ENCODE measurements at places on chromosomes 16 and 17.

- DNase-seq, result no peak
Observed at GRCh38 chr17:74641224-74641957, 17.9 kb upstream of the CD300E start.

GRCh38 chr17:76997981-76998531 is 129.9 kb downstream of the MGAT5B start:
- no peak for DNase-seq

GRCh38 chr17:8922928-8923327 is 42.6 kb downstream of the PIK3R5 start:
- DNase-seq, result no peak

GRCh38 chr17:41367426-41368075 is 2.1 kb downstream of the KRT33B start:
- DNase-seq, result peak; percentile 93

- DNase-seq, result no peak
Observed at GRCh38 chr17:1785930-1786329, 24.1 kb downstream of the SERPINF1 start.

- DNase-seq, result no peak
Observed at GRCh38 chr17:82226809-82227628, 1.8 kb upstream of the SLC16A3 start.

DNA sequence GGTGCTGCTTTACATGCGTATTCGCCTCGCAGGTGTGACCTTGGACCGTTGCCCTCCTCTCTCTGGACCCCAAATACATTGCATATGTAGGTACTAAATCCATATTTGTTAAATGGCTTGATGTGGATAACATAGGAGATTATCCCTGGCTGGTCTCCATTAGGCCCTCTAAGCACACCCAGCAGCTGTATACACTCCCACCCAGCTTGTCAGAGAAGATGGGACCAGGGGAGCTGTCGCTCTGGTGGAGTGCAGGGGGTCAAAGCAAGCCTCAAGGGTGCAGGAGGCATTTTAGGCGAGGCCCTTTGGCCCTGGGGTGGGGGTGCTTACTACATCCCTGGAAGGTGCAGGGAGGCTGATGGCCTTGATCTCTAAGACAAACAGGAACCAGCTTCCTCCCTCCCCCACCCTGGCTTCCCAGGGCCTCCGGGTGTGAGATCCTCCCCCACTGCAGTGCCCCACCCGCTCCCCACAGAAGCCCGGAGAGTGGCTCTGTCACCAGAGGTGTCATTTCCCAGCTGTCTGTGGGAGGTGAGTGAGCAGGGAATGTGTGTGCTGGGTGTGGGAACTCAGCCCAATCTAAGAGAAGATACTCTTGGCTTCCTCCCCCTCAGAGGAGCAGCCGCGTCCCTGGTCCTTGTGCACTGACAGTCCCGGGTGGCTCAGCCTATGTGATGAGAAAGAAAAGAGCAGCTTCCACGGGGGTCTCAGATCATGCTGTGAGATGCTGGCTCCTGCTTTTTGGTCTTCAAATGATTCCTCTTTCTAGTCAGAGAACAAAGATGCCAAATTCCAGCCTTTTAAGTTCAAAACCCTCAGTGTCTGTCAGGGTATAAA is 1.4 kb upstream of the VAMP2 start:
- peak; percentile 59 for DNase-seq

GRCh38 chr16:85279825-85280545 is 167.7 kb upstream of the CIBAR2 start:
- no peak for DNase-seq

DNA sequence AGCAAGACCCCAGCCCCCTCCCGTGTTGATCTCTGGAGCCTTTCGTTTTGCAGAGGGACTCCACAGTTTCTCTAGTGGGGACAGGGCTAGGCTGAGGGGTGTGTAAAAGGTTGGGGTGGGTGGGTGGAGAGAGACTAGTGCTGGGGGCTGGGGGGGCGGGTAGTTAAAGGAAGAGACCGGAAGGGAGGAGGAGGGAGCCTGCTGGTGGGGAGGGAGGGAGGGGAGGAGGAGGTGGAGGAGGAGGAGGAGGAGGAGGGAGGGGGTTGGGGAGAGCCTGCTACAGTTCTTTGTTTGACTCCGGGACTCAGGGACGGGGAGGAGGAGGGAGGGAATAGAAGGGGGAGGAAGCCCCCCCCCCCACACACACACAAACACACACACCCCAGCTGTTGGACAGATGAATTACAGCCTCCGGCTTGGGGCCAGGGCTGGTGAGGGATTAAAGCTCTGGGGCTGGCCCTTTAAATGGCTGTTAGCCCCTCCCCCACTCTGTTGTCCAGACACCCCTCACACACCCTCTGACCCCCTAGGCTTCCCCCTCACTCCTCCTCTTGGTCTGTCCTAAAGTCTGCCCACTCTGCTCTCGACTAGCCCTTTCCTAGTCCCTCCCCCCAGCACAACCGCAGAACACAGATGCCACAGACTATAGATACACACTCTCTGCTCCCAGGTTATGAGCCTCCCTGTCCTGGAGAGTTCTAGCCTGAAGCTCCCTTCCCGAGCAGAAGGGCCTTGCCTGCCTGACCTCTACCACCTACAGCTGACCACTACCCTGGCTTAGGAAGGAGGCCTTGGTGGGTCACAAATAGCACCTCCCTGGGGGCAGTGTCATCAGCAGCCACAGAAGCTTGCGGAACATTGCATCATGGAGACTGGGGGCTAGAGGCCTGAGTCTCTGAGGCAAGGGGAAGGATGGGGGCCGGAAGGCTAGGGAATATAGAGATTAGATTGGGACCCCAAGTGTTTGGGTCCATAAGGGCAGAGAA is 4.4 kb downstream of the KDM6B start:
- DNase-seq, result peak; percentile 57

DNA sequence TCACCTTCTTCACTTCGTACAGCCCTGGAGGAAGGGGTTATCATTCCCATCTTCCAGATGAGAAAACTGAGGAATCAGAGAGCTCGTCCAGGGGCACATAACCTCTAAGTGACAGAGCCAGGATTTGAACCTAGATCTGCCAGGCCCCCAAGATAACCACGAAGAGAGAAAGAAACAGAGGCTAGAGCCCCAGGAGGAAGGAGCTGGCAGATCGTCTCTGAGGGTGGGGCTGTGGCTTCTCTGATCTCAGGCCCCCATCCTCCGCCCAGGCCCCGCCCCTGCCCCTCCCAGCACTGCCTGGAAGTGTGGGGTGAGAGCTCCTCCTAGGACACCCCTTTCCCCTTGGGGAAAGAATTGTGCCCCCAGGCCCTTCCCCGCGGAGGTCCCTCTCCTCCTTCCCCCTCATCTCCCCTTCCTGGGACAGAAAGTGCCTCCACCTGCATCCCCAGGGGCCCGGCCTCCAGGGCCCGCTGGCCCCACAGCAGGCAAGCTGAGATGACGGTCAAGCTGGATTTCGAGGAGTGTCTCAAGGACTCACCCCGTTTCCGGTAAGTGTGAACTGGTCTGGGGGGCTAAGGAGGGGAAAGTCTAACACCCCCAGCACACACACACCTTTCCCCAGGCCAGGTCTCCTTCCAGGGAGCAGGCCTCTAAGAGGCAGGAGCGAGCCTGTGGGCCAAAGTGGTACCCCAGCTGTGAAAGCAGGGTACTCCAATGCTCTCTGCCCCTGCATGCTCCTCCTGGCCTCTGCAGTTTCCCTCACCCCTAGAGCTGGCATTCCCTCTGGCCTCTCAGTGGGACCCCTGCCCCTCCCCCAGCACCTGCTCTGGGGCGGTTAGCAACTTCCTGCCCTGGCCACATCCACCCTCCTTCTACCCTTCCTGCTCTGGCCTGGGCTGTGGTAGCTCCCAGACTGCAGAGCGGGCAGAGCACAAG is at the start of gene ACAP1:
TSS of gene ACAP1 (plus strand) at position 290 of the 936 bp plus-strand sequence. CDS start at position 496, 206 bp downstream.
- no peak for DNase-seq

DNA sequence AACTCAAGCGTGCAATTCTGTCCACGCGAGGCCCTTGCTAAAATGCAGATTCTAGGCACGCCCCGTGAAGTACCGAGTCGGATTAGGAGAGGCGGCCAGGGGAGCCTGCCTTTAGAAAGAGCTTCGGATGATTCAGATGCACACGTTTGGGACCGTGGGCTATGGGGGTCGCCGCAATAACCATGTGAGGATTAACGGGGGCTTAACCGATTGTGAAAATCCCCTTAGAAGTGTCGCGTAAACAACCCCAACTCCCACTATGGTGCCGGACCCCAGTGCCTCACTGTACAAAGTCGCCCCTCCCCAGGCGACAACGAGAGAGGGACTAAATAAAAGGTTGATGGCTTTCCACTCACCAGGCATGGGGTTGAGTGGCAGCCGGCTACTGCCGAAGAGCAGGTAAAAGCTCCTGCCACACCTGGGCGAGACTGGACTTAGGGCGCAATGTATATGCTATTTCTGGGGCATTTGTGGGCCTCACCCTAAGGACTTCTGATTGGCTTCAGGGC is 635 bp upstream of the SP2 start:
- peak; percentile 21 for DNase-seq

DNA sequence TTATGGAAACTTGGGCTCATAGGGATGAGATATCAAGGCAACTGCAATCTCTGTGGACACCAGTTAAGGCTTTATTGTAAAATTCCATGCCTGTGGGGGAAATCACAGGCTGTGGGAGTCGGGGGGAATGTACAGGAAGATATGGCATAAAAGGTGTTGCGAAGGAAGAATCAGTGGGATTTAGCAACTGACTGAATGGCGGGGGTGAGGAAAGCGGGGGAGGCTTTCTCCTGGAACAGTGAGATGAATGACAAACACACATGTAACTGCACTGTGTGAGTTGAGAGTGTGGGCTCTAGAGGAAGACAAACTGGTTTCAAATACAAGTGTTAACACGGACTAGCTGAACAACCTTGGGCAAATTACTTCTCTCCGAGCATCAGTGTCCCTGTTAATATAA is 143.7 kb downstream of the PRKCB start:
- no peak for DNase-seq

DNA sequence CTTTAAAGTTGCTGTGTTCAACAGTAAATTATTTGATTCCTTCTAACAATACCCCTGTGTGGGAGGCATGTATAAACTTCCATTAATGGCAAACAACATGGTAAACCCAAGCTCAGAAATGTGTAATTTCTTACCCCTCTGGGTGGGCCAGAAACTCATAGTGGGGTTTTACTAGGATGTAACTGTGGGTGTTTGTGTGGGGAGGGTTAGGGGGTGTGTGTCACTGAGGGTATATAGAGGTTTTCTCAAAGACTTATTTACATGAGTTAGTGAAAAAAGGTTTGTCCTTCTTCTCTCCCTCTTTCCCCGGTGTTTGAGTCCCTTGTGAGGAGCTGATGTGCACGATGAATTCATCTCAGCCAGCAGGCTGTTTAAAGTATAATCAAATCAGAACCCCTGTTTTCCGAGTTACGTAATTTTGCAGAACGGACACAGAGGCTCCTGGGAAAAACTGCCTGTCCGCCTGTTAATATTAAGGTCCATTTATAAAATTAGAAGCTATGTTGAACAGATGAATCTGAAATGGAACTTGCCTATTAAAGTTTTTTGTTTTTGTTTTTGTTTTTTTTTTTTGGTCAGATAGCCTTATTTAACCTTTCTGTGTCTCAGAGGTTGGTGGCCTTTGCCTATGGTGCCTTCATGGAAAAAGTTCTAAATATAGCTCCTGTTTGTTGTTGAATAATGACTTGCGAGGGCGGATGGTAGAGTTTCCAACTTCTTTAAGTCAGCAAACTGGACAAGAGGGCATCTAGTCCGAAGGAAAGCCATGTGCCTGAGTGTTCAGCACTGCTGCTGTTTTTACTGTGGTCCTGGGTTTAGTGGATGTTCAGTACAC is 73.3 kb downstream of the MSI2 start:
- no peak for DNase-seq

- no peak for DNase-seq
Observed at GRCh38 chr17:62057696-62058095, 7.4 kb downstream of the MED13 start.

- DNase-seq, result peak; percentile 94
Observed at GRCh38 chr17:16419074-16419928, 3.9 kb downstream of the TRPV2 start.

GRCh38 chr17:29289852-29290251 is 4.1 kb downstream of the NUFIP2 start:
- no peak for DNase-seq

- peak; percentile 26 for DNase-seq
Observed at GRCh38 chr16:11994143-11995119, 17.9 kb downstream of the SNX29 start.

- DNase-seq, result no peak
Observed at GRCh38 chr16:87146676-87147075, 170.5 kb downstream of the C16orf95 start.

GRCh38 chr17:20077978-20078685 is 69.0 kb downstream of the SPECC1 start:
- no peak for DNase-seq

DNA sequence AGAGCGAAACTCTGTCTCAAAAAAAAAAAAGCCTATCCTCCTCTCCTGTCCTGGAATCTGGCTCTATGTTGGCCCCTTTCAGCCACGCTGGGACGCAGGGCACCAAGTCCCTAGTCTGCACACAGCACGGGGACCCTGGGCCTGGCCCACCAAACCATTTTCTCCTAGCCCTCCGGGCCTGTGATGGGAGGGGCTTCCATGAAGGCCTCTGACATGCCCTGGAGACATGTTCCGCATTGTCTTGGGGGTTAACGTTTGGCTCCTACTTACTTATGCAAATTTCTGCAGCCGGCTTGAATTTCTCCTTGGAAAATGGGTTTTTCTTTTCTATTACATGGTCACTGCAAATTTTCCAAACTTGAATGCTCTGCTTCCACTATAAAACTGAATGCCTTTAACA is 12.6 kb upstream of the GPT2 start:
- no peak for DNase-seq

DNA sequence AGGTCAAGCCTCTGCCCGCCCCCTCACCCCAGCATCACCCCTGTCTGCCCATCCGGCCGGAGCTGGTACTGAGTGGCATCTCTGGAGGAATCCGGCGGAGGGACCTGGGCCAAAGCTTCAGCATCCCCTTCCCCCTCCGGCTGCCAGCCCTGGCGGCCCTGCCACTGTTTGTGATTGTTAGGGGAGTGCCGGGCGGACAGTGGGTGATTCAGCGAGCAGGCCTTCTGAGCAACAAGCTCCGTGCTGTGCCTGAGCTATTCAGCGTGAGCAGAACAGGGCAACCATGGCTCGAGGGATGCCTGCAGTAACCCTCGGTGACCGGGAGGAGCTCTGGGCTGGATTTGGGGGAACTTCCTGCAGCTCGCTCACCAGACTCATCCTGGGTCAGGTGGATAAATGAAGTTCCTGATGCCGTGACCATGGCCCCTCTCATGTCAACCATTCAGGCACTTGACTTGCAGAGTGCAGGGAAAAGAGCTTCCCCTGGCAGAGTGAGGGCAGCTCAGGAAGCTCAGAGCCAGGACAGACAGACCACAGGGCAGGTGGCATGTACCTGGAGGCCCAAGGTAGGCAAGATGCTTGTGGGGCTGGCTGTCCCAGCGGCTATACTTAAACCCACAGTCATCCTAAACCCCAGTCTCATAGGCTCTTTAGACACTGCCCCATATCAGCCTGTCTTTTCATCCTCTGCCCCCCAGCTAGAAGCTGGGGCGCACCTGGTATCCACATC is 24.3 kb upstream of the MLKL start:
- peak; percentile 80 for DNase-seq
